ENCODE measurements at places on chromosomes 2 and 18. TPM values are rescaled to one million over a fixed set of nuclear protein-coding genes. Genes with fewer than 3 reads are reported as not detected.

DARS1 gene
- 55.3 TPM for total RNA-seq

PTPN2 gene
- 53.9 TPM for total RNA-seq

THUMPD2 gene
- total RNA-seq = 10.7 TPM

DNA sequence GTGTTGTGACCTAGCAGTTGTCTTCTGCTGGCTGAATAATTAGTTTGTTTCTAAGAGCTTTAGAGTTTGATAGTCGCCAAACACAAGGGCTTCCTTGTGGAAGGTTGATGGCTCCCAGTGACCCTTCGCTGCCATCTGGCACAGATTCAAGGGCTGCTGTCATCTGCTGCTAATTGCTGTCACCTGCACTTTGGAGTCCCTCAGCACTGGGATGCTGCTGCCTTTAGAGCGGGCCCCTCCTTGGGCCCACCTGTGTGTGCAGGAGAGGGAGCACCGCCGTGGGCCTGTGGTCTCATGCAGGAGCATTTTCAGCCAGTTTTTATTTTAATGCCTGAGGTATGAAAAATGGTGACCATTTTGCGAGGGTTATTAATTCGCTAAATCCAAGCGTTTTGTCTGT lies 154.0 kb upstream of the NFATC1 start:
- no peak for DNase-seq

DNA sequence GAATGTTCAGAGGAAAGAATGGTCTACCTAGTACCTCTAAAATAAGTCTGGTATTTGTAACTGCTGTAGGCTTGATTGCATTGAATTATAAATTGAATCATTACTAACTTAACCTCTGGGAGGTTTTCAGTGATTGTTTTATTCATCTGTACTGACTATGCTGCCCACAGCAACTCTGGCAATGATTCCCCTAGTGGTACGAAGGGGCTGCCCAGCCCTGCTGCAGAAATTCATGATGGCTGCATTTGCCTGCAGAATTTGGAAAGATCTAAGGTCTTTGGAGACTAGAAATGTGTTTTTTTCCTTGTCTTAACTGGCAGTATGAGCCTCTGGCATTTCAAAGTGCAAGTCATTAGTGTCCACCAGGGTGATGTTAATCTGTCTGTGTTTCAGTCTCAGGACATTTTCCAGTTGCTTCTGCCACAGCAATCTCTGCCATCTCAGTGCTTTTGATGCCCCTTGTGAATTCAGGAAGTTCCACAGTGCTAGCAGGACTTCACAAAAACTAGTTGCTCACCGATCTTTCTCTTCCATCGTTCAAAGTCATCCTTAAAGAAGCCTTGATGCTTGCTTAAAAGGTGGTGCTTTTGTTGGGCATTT lies 13.4 kb upstream of the LRPPRC start:
- DNase-seq = no peak

GRCh38 chr2:240561325-240561971 lies 1.3 kb downstream of the DUSP28 start:
- DNase-seq = no peak
